Activated T-cell treated with anti-CD3 and anti-CD28 coated beads for 48 hours (primary cell): ENCODE measurements at places on chromosomes 5 and 9.

- no peak for DNase-seq
Observed at GRCh38 chr5:14716755-14717752, 52.5 kb downstream of the OTULIN start.

GRCh38 chr5:13378091-13378490 lies 566.4 kb downstream of the DNAH5 start:
- DNase-seq: no peak

GRCh38 chr5:165579911-165580310 lies 2074.5 kb downstream of the MAT2B start:
- DNase-seq: no peak

- DNase-seq: no peak
Observed at GRCh38 chr9:78235256-78235761, 566 bp upstream of the CEP78 start.

GRCh38 chr9:130471411-130472183 lies 26.8 kb downstream of the ASS1 start:
- no peak for DNase-seq

DNA sequence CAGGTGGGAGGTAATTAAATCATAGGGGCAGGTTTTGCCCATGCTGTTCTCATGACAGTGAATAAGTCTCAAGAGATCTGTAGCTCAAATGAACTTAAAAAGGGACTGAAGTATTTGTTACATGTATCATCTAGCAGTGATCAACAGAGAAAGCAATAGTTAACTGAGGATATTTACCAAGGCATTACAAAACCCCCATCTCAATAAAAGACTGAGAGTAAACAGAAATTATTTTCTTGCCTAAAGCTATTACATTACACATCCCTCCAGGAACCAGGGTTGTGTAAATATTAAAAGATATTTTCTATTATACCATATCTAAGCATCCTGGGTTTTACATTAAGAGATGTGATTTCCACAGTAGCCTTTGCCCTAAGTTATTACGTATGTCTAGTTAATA lies 169.9 kb downstream of the CTNND2 start:
- DNase-seq: no peak

GRCh38 chr5:136067422-136067821 lies 38.6 kb downstream of the TGFBI start:
- DNase-seq: no peak

- no peak for DNase-seq
Observed at GRCh38 chr9:134433909-134434882, 107.9 kb downstream of the RXRA start.

DNA sequence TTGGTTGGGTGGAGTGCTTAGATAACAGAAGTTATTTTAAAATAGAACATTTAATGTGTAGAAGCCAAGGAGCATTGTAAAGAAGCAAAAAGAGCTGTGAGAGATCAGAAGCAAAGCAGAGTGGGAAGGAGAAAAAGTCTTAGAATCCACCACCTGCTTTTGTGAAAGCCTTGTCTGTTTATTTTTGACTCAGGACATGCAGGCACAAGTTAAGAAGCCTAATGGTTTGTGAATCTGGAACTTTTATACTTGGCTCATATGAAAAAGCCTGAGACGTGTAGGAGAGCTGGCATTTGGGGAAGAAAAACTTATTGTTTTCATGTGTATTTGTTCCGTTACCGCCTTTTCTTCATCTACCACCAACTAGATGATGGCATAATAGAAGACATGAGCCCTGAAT lies 38.5 kb upstream of the ITGA2 start:
- no peak for DNase-seq

DNA sequence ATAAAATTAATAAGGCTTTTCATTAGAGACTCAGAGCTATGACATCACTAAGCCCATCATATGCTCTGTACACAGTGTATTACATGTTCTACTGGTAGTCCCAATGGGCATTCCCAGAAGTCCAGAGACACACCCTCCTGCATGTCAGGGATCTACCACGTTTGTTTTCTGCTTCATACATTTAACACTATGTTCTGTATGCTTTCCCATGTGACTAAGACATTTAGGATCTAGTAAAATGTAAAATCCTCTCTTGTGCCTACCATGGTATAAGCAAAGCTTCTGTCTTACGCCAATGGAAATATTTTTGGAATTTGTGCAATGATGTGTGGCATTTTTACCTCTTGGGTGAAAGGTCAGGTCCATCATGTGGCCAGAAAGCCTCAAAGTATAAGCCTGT lies 192.4 kb downstream of the ADAMTSL1 start:
- no peak for DNase-seq

- DNase-seq: no peak
Observed at GRCh38 chr5:11596657-11597071, 307.6 kb downstream of the CTNND2 start.

- no peak for DNase-seq
Observed at GRCh38 chr5:39495227-39495626, 70.4 kb upstream of the DAB2 start.

DNA sequence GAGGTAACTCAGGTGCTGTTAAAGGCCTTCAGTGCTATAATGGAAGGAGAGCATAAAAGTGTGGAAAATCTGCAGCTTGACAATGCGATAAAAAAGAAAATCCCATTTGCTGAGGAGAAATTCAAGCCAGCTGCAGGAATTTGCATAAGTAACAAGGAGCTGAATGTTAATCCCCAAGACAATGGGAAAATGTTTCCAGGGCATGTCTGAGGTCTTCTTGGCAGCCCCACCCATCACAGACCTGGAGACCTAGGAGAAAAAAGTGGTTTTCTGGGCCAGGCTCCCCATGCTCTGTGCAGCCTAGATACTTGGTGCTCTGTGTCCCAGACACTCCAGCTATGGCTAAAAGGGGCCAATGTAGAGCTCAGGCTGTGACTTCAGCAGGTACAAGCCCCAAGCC lies 1159.6 kb downstream of the CDH18 start:
- no peak for DNase-seq

DNA sequence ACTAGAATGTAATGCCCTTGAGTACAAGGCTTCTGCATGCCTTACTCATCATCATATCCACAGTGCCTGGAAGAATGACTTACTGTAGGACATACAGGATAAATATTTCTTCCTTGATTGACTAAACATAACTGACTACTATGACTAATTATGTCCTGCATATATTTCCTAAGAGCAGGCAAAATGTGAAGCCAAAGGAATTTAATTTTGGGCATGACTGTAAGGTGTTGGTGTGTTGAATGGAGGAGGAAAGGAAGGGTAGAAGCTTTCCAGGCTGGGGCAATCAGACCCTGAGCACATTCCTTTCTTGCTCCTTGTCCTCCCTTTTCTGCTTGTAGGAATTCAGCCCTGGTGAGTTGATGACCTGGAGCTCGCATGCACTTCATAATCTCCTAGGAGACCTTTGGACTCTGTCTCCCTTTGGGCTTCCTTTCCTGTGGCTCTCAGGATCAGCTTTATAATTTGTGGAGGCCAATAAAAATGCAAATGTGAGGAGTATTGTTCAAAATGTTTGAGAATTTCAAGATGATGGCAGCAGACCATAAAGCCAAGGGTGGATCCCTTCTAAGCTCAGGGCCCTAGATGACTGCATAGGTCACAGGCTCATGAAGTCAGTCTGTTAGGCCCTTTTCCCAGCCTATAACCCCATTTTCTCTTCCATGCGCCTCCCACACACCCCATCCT lies 174.0 kb downstream of the HMHB1 start:
- DNase-seq: no peak

- no peak for DNase-seq
Observed at GRCh38 chr9:19074229-19074628, 25.0 kb downstream of the RRAGA start.

DNA sequence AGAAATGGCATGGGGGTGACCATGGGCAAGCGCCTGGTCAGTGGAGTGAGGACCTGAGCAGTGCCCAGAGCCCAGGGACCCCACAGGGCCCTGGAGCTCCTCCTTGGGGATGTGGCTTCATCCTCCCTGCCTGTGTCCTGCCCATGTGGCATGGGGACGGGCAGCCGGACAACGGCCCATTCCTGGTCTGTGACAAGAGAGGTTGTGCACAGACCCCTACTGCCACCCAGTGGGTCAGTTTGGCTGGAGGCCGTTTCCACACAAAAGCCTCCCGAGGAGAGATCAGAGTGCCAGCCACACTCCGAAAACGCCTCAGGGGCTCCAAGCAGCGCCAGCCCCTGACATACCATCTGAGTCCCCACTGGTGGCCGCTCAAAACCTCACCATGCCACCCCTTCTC lies 19.8 kb downstream of the SLC6A18 start:
- DNase-seq: no peak

DNA sequence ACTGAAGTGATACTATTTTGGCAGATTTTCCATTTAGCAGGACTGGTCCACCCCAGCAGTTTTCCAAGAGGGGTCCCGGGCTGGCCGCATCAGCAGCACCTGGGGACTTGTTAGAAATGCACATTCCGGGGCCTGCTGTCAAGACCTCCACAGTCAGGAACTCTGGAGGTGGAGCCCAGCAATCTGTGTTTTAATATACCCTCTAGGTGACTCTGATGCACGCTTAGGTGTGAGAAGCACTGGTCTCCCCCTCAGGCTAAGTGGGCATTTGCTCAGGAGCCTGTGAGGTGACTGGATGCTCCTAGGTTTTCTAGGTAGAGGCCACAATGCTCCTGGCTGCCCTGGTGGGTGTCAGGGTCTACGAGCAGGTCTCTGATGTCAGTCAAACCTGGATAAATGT lies 81.7 kb downstream of the DCP2 start:
- no peak for DNase-seq

- no peak for DNase-seq
Observed at GRCh38 chr9:23598994-23599393, 227.0 kb downstream of the ELAVL2 start.

- DNase-seq: no peak
Observed at GRCh38 chr9:93315960-93316359, 132.0 kb downstream of the WNK2 start.

- no peak for DNase-seq
Observed at GRCh38 chr9:83281306-83282255, 218.6 kb upstream of the RASEF start.

- no peak for DNase-seq
Observed at GRCh38 chr9:19247420-19247819, 16.9 kb downstream of the DENND4C start.

DNA sequence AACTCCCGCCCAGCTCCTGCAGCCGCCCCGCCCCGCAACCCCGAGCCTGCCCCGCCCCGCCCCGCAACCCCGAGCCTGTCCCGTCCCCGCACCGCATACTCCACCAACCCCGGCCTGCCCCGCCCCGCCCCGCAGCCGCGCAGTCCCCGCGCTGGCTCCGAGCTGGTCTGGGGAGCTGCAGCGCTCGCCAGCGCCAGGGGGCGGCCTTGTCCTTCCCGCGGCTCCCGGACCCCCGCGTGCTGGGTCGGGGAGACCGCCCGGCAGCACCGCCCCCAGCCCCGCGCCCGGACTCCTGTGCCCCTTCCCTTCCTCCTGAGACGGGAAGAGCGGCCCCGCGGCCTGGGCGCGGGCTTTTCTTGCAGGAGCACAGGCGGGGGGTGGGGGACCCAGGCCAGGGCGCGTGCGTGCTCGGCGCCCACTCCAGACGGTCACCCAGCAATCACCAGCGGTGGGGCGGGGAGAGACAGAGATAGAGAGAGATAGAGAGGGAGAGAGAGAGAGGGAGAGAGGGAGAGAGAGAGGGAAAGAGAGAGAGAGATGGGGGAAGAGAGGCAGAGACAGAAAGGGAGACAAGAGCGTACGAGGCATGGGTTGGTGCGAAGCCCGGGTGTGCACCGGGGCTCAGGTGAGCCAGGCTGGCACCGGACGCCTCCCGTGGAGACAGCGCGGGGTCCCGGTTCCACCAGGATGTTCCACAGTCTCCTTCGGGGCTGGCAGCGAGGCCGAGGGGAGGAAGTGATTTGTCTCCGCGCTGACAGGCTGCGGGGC lies 14.7 kb upstream of the TMEM250 start:
- peak; percentile 35 for DNase-seq

- no peak for DNase-seq
Observed at GRCh38 chr5:124061663-124062062, 549.7 kb downstream of the CSNK1G3 start.

DNA sequence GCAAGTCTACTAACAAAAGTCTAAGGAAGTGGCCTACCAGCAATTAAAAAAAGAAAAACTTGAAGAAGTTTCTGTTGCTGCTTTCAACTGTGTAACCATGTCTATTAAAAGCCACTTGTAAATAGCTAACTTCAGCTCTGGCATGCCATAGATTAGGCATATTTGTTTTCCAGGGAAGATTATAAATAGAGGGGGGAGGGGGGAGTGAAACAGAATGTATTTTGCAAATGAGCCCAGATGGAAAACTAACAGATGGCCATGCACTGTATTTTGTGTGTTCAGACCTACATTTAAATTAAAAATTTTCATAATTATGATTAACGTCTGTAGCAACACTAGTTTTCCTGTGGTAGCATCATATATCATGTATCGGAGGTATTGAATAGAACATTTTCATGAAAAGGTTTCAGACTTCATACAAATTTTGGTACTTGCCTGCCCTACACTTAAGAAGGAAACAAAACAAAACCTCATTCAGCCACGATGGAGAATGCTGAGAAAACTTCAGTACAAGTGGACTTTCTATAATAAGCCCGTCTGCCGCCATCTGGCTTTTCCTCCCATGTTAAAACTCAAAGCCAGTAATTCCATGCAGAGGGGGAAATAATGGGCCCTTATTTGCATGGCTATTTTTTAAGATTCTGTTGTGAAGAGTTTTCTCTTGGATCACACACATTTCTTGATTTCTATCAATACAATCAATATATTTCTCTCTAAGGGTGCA lies 220.4 kb upstream of the SMARCA2 start:
- no peak for DNase-seq

- DNase-seq: peak; percentile 16
Observed at GRCh38 chr5:173327084-173327947, 898 bp downstream of the STC2 start.

DNA sequence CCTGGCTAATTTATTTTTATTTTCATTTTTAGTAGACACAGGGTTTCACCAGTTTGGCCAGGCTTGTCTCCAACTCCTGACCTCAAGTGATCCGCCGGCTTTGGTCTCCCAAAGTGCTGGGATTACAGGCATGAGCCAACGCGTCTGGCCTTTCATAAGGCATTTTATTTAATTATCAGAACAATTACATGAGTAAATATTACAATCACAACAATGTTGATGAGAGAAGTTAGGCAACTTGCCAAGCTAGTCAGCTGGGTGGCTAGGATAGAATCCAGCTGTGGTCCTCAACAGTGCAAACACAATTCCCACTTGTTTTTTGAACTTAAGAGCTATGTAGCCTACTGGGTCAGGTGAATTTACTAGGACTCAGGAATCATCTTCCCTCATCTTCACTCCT lies 22.0 kb downstream of the C9orf57 start:
- DNase-seq: no peak

- DNase-seq: no peak
Observed at GRCh38 chr9:137951597-137952490, 74.3 kb downstream of the CACNA1B start.
